Colonic mucosa (tissue), 4 donors: ENCODE measurements at places on chromosomes 5 and 9. TPM values are rescaled to one million over a fixed set of nuclear protein-coding genes. Genes with fewer than 3 reads are reported as not detected.

SGCD gene
- total RNA-seq, result 2.2 TPM

- DNase-seq, result no peak
- no peaks in the 10 kb centered on the region for H3K4me1 ChIP-seq
- no peaks in the 10 kb centered on the region for H3K36me3 ChIP-seq
- peak overlapping the region; percentile 44 for H3K27ac ChIP-seq
- H3K27me3 ChIP-seq, result no peaks in the 10 kb centered on the region
- H3K4me3 ChIP-seq, result no peak overlapping the region
Observed at GRCh38 chr9:98108531-98109031, 10.4 kb downstream of the TRIM14 start.

- DNase-seq, result no peak
- no peak overlapping the region for H3K27ac ChIP-seq
- H3K36me3 ChIP-seq, result no peaks in the 10 kb centered on the region
- no peaks in the 10 kb centered on the region for H3K27me3 ChIP-seq
Observed at GRCh38 chr5:144236499-144236898, 65.8 kb downstream of the KCTD16 start.

DNA sequence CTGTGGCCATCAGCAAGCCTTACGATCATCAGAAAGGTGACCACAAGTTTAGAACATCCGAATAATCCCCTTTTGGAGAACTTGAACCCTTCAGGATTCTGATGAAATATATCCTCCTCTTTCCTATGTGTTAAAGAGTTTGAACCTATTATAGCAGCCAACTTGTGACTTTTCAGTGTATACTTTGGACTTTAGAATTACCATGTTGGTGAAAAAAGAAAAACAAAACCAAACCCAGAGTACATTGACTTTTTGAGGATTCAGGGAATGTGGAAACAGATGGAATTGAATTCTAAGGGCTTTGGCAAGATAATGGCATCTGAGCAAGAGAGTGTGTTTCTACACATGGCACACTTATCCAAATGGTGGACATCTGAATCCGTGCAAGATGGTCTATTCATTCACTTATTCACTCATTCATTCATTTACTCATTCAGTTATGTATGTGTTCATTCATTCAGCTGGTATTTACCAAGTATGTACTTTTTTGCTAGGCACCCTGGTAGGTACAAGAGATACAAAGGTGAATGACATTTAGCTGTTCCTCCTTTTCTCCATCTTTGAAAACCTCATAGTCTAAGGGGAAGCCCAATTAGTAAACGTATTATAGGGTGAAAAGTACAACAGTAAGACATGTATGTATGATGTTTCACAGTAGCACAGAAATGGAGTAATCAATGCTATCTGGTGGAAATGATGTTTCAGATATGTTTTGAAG lies 91.8 kb downstream of the PRDM6 start:
- DNase-seq, result no peak
- H3K4me3 ChIP-seq, result no peak overlapping the region
- H3K36me3 ChIP-seq, result no peaks in the 10 kb centered on the region

- no peaks in the 10 kb centered on the region for H3K36me3 ChIP-seq
- H3K4me3 ChIP-seq, result no peak overlapping the region
- no peak for DNase-seq
- no peaks in the 10 kb centered on the region for H3K4me1 ChIP-seq
Observed at GRCh38 chr9:132062806-132063205, 16.9 kb downstream of the MED27 start.

- no peak for DNase-seq
- no peak overlapping the region for H3K27ac ChIP-seq
- H3K4me1 ChIP-seq, result no peaks in the 10 kb centered on the region
Observed at GRCh38 chr9:131912671-131913070, 167.0 kb downstream of the MED27 start.

DNA sequence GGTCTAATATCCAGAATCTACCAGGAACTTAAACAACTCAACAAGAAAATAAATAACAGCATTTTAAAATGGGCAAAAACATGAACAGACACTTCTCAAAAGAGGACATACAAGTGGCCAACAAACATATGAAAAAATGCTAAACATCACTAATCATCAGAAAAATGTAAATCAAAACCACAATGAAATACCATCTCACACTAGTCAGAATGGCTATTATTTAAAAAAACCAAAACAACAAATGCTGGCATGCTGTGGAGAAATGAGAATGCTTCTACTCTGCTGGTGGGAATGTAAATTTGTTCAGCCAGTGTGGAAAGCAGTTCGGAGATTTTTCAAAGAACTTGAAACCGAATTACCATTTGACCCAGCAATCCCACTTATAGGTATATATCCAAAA lies 63.1 kb downstream of the ADAMTS6 start:
- no peak for DNase-seq
- H3K4me1 ChIP-seq, result no peaks in the 10 kb centered on the region
- no peaks in the 10 kb centered on the region for H3K27me3 ChIP-seq
- no peak overlapping the region for H3K27ac ChIP-seq
- H3K36me3 ChIP-seq, result no peaks in the 10 kb centered on the region

GRCh38 chr9:104960662-104961061 lies 32.7 kb upstream of the ABCA1 start:
- no peak for DNase-seq
- H3K36me3 ChIP-seq, result no peaks in the 10 kb centered on the region
- no peaks in the 10 kb centered on the region for H3K4me1 ChIP-seq
- no peak overlapping the region for H3K27ac ChIP-seq
- H3K27me3 ChIP-seq, result no peaks in the 10 kb centered on the region
- no peak overlapping the region for H3K4me3 ChIP-seq

GRCh38 chr5:38536968-38537367 lies 19.5 kb downstream of the LIFR start:
- no peaks in the 10 kb centered on the region for H3K4me1 ChIP-seq
- no peaks in the 10 kb centered on the region for H3K36me3 ChIP-seq
- H3K27me3 ChIP-seq, result no peaks in the 10 kb centered on the region
- H3K4me3 ChIP-seq, result no peak overlapping the region
- DNase-seq, result no peak

- H3K4me1 ChIP-seq, result no peaks in the 10 kb centered on the region
- no peak overlapping the region for H3K4me3 ChIP-seq
- no peak overlapping the region for H3K27ac ChIP-seq
- no peak for DNase-seq
- no peaks in the 10 kb centered on the region for H3K27me3 ChIP-seq
- no peaks in the 10 kb centered on the region for H3K36me3 ChIP-seq
Observed at GRCh38 chr5:125530833-125531615, 784.6 kb upstream of the ZNF608 start.
